Inflammatory macrophage (primary cell): ENCODE measurements at places on chromosomes 7 and 10.
A peak's percentile ranks its signal among the peaks of the same experiment; 100 is the strongest.

DNA sequence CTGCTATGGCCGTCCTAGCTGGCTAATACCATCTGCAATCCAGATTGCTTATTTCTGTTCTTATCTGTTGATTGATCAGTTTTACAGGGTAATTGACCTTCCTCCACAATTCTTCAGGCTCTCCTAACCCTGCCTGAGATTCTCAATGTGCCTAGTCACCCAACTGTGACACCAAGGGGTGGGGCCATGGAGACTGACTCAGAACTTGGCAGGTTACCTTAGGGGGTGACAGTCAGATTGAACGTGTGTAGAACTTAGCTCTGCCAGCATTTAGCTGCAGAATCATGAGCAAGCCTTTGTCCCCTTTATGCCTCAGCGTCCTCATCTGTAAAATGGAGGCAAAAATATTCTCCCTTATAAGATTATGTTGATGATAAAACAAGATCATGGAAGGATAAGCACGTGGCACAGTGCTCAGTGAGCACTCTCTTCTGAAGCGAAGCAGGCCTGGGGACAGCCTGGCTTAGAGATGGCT is 19.1 kb upstream of the LEP start:
- DNase-seq, result no peak

DNA sequence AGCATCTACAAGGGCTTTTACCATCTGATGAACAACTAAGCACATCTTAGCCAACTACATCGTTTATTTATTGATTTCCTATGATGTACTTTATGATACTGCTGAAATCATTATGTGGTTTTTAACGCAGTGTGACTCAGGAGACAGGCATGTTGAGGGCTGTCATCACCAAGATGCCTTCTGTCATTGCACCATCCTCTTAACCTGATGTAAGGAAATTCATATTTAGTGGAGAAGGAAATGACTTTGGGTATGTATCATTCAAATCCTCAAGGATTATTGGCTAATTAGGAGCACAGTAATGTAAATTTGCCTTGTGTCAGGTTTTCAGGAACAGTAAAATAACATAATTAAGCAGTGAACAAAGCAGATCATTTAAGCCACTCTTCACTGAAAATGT is 138.5 kb upstream of the MGMT start:
- no peak for DNase-seq

GRCh38 chr10:114650266-114650665 is 7.8 kb downstream of the ABLIM1 start:
- no peak for DNase-seq

DNA sequence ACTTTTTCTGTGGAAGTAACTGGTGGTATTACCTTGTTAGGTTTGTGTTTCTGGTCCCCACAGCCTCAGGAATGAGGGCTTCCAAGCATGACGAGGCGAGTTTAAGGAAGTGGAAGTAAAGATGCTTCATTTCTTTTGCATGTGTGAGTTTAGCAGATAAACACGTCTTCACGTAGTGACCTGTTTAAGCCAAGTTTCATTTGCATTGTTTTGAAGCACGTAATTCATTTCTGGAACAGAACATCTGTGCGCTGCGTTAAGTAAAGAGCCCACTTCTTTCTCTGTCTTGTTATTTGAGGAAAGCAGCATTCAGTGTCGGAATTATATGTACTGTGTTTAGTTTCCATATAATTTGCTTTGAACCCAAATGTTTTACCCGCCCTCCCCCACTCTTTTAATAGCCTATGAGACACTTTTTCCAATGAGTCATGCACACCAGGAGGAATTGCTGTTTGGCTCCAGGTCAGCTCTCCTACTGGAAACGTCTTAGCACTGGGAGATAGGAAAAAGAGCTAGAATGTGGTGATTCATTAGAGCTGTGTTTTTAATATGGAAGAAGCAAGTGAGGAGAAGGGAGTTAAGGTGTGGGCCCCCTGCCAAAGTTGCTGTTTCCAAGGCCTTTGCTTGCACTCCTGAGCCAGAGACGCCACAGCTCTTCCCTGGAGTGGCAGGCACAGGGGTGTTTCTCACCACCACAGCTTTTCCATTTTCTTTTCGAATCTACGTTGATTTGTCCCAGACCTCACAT is 36.7 kb downstream of the BTBD16 start:
- no peak for DNase-seq

DNA sequence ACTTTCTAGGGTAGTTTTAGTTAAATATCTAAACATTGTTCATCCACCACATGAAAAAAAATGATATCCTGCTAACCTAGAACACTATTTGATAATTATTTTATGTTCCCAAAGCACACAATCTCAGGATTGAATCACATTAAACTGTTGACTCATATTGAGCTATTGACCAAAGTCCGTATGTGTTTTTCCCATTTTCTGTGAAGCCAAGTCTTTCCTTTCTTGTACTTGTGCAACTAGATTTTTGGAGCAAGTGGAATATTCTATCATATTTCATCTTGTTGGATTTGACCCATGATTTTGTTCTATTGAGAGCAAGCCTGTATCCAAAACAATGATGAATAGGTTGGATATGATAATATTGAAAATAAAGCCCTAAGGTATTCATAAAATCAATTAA is 164.6 kb downstream of the SKAP2 start:
- DNase-seq, result no peak

- DNase-seq, result peak; percentile 15
Observed at GRCh38 chr7:4851459-4852422, 10.1 kb downstream of the PAPOLB start.

- no peak for DNase-seq
Observed at GRCh38 chr7:29596593-29597178, 33.1 kb downstream of the PRR15 start.

GRCh38 chr10:4270116-4270515 is 485.1 kb upstream of the KLF6 start:
- peak; percentile 70 for DNase-seq

DNA sequence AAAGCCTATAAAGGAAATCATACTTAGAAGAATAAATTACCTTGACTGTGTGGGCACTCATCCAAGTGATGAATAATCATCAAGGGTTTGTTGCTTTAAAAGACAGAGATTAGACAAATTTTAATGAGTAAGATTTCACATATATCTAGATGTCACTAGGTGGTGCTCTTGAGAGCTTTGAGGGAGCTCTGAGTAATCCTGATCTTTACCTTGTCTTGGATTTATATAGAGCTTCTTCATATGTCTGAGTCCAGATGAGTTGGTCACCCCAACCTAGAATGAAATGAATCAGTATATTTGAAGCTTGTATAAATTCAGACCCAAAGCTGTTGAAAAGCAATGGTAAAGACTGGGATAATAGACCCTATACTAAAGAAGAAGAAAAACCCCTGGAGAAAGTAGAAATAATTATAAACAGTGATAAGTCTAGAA is 3.7 kb downstream of the AGR2 start:
- peak; percentile 40 for DNase-seq

- no peak for DNase-seq
Observed at GRCh38 chr7:122727354-122727753, 24.6 kb upstream of the RNF148 start.

GRCh38 chr7:74441801-74442200 is 11.9 kb upstream of the GTF2IRD1 start:
- no peak for DNase-seq

- DNase-seq, result no peak
Observed at GRCh38 chr10:44895280-44895679, 15.9 kb upstream of the TMEM72 start.

DNA sequence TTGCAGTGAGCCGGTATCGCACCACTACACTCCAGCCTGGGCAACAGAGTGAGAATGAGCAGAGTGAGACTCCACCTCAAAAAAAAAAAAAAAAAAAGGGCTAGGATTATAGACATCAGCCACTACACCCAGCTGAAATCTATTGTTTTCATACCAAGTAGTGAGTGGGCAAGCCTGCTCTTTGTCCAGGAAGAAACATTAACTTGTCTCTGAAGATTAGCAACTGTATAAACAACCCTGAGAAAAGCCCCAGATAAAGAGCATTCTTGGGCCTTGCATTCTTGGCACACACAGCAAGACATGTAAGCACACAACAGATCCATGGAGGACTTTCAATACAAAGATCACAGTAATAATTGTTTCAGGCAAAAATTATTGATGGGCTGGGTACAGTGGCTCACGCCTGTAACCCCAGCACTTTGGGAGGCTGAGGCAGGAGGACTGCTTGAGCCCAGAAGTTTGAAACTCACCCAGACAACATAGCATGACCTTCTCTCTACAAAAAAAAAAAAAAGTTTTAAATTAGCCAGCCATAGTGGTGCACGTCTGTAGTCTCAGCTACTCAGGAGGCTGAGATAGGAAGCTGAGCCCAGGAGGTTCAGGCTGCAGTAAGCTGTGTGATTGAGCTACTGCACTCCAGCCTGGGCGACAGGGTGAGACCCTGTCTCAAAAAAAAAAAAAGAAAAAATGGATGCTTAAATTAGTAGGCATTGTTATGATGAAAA is 4.4 kb downstream of the PSPH start:
- no peak for DNase-seq

- DNase-seq, result no peak
Observed at GRCh38 chr10:34320265-34320664, 494.8 kb downstream of the PARD3 start.

DNA sequence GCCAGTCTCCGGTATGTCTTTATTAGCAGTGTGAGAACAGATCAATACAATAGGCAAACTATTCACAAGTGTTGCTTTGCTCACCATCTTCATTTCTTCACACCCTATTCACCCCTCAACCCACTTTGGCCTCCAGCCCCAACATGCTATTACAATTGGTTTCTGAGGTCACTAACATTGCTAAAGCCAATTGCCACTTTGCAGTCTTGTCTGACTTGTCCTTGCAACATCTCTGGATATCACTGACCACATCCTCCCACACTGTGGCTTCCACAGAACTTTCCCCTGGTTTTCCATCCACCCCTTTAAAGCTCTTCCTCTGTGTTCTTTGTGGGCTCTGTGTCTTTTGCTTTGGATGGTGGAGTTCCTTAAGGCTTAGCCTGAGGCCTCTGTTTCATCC is 5.2 kb upstream of the APBB1IP start:
- DNase-seq, result peak; percentile 95

GRCh38 chr7:44348300-44348699 is 22.9 kb upstream of the CAMK2B start:
- DNase-seq, result no peak

- no peak for DNase-seq
Observed at GRCh38 chr7:100483722-100484672, at the start of gene NYAP1. TSS of gene NYAP1 (plus strand) at chr7:100483927. CDS start at chr7:100485312, 1,385 bp downstream.
